ENCODE measurements at places on chromosomes 11 and 22.

- peak; percentile 34 for DNase-seq
These were observed 726 bp downstream of the ST3GAL4 start for GRCh38 chr11:126355926-126356897.

DNA sequence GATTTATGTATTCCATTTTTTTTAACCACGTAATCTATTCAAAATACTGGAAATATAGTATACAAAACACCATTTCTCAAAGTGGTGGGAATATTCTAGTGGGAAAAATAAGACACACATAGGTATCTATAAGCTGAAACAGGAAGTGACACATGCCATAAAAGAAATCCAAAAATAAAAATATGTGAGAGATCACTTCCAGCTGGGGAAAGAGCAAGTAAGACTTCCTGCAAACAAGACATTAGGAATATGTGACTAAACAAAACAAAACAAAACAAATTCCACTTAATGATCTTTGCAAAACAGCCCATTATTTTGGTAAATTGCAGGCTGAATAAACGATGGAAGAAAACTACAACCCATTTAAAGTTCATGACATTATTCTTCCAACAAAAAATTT is 107.3 kb upstream of the CEP126 start:
- DNase-seq: no peak

GRCh38 chr11:116782728-116783127 is 5.1 kb downstream of the ZPR1 start:
- DNase-seq: no peak

DNA sequence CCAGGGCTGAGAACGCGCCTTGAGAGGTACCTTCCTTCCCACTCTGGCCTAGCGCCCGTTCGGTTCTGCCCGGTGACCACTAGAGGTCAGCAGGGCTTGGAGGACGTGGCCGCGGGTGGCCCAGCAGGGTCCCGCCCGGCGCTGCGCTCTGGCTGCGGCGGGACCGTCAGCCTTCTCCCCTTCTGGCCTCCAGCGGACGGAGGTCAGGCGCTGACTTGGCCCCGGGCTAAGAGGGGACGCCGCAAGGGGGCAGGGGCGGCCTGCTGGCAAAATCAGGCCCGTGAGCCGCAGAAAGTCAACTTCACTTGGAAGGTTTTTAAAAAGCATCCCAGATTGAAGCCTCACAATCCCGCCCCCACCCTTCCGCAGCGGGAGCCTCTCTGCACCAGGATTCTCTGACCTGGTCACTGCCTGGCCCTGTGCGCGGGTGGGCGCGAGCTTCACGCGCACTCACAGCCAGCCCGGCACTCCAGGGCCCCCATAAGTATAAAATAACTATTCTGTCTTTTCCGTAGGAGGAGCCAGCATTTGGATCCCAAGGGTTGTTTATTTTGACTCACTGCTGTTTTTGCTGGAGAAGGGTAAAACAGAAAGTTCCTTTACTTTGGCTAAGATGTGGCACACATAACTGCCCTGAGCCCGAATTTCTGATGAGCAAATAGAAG is 23.2 kb upstream of the ZBTB16 start:
- DNase-seq: peak; percentile 64

DNA sequence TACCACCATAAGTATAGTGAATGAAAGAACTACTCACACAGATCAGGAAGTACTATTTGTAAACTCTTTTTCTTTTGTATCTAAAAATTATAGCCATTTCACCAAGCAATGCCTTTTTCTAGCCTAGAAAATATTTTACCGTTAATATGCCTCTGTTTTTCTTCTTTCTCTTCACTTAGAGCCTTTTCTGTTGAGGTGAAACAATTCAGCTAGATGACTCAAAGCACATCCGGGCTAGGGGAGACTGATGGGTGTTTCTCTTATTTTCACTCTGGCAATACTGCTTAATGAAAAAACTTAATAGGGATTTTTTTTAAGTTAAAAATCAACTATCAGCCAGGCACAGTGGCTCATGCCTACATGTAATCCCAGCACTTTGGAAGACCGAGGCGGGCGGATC is 93.3 kb downstream of the SGSM3 start:
- peak; percentile 11 for DNase-seq

DNA sequence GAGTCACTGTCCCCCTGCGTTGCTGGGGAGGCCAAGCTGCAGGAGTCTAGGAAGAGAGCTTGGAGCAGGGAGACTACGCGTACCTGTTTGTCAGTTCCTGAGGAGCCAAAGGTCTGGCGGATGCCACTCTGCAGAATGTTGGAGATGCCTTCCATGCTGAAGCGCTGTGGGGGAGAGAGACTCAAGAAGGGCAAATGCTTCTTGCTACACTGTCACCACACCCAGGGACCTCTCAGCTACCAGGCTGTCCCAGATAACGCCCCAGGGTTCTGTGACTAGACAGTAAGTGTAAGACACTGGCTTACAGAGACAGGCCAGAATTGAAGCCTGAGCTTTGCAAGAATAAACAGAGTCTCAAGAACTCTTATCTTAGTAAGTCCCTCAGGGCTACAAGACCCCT is 42.0 kb downstream of the FEZ1 start:
- DNase-seq: no peak

DNA sequence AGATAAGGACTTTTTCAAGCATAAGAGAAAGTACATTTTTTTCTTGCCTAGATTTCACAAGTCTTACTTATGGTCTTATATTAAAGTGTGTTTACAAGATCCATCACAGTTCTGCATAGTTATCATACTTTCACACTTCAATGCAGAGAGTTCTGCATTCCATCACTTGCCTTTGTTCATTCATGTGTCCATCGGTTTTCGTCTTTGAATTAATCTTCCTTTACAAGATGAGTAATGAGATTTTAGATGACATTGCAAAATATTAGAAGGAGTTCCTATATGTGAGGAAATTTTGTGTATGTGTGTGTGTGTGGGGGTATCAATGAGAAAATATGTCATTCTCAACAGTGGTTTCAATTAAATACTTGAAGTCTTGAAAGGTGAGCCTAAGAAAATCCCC is 98.1 kb upstream of the GUCY1A2 start:
- peak; percentile 62 for DNase-seq

- DNase-seq: no peak
These were observed 454.7 kb downstream of the INSC start for GRCh38 chr11:15569305-15570025.

- DNase-seq: no peak
These were observed 61.9 kb upstream of the CSNK2A3 start for GRCh38 chr11:11414996-11415395.

GRCh38 chr11:111792955-111793500 is 26.8 kb upstream of the PPP2R1B start:
- no peak for DNase-seq

DNA sequence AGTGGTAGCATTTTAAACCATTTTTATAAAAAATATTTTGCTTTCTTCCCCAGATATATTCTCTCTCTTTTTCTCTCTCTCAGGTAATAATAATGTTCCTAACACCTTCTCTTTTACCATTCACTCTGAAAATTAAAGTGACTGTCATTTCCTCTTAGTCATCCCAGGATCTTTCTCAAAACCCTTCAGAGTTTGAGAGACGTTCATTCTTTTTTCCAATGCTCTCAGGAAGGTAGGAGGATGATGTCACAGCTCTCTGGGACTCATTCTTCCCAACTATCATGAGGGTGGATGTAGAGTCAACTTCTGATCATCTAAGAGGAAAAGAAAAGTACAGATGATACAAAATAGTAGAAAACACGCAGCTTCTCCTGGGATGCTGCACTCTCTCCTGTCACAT is 60.2 kb upstream of the CRTAM start:
- DNase-seq: peak; percentile 81

DNA sequence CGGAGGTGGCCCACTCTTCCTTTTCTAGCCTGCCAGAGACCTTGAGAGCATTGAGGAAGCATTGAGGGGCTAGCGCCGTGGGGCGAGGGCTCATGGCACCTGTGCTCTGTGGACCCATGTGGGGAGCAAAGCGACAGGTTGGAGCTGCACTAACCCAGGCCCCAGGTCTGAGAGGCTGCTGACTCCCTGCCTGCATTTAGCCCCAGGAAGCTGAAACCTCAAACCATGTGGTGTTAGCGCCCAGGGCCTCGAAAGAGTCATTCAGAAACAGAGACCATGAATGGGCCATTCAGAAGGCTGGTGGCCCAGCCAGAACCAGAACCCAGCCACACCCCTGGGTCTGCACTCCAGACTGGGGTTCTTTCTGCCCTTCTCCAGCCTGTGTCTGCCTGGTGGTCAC is 88.6 kb downstream of the BCR start:
- DNase-seq: no peak

- no peak for DNase-seq
These were observed 105.0 kb downstream of the TSPAN18 start for GRCh38 chr11:44831605-44832394.

DNA sequence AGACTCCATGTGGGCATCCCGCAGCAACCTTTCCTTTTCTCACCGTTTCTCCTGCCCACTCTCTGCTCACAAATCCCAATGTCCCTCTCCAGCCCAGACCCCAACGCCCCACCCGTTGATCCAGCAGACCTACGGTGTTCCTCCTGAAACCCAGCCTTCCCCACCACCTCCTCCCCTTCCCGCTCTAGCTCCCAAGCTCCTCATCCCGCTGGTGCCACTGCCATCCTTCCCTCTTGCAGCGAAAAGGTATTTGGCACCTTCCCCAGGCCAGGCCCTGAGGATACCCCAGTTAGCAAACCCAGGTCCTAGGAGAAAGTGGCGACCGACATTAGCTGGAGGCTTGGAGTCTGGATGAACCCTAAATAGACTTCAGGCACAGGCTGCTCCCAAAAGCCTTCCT is 84.0 kb upstream of the RTL6 start:
- DNase-seq: no peak

DNA sequence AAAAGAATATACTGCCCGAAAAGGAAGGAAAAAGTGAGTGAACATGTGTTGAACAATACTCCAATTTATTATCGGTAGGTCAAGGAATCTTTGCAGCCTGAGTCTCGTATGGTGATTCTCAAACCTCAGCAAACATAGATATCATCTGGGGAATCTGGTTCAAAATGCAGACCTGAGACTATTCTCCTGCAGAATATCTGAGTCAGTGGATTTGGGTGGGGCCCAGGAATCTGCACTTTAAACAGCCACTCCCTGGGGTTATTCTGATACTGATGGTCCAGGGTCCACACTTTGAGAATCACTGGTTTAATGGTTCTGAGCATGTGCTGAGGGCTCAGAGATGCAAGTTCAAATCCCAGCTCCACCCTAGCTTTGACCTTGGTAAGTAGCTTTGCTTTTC is 53.6 kb upstream of the GRK3 start:
- no peak for DNase-seq

DNA sequence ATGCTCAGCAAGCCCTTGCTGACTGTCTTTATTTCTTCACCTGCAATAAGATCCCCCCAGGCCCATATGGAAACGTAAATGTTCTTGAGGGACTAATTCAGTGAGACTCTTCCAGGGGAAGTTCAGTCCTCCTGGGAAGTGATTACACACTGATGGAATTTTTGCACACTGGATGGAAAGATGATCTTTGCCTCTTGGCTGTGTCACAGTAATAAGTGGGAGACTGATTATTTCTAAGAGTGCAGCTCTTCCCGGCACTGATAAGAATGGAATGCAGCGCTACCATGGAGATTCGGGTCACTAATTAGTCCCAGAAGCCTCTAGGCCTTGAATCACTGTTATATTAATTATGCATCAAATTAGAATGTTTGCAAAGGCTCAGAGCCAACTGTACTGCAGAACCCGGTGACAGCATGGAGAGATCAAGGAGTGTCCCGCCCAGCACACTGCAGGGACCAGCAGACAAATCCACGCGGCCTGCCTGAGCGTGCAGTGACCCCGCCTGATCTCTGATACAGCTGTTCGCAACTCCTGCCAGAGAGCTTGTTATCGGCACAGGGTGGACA is 178.3 kb downstream of the SNX19 start:
- peak; percentile 71 for DNase-seq

- no peak for DNase-seq
These were observed 771.1 kb upstream of the LUZP2 start for GRCh38 chr11:23725752-23726151.

- peak; percentile 72 for DNase-seq
These were observed 32.4 kb downstream of the SPECC1L start for GRCh38 chr22:24303007-24303406.

- DNase-seq: no peak
These were observed 173.3 kb upstream of the PDGFD start for GRCh38 chr11:104337273-104337672.

DNA sequence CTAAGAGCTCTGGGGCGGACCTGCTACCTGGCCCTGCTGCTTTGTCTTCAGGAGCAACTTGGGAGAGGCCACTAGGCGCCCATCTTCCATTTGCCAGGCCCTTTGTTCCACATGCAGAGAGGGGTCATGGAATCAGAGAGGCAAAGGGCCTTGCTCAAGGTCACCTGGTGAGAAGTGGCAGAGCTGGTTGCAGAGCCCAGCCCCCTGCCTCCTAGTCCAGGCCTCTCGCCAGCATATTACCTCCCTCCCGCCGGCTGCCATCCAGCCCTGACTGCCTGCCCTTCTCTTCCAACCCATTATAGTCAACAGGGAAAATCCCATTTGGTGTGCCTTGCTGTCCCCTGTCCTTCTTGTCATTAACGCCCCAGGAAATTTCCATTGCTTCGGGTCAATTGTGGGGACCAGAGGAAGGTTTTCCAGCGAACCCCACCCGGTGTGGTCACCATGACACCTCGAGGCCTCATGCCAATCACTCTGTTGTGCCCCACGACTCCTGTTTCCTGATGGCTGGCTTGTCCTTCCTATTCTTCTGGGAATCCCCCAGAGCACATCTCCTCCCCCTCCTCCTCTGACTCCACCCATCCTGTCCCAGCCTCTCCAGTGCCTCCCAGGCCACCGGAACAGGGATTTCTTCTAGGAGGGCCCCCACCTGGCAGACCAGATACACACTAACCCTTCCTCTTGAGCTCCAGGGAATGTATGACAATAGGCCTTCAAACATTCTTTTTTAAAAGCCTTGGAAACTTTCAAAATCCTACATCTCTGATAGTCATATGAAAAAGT is 77.0 kb downstream of the NECTIN1 start:
- peak; percentile 25 for DNase-seq

DNA sequence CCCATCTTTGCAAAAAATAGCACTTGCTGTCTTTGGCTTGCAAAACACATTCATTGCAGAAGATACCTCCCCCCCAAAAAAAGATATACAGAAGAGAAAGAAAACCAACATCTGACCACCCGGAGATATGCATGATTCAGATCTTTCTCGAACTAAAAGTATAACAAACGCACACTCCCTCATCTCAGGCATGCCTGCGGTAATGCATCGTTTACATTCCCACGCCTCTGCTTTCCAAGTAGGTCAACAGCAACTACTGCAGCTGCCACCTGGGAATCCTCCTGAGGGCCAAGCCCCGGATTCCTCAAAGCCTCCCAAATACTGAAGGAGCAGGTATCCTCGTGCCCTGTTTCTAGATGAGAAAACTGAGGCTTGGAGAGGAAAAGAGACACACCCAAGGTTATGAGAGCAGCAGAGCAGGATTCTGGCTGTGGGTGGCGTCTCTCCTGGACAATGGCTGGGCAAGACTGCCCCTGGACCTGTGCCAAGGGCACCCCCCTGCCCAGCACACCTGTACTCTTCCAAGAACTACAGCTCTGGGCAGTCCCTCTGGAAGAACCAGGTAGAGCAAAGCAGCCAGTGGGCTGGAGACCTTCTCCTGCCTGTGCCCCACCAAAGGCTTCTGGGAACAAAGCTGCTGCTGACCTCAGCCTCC is 38.1 kb downstream of the NUP50 start:
- DNase-seq: no peak
